DMS79 (cell line): ENCODE measurements at places on chromosomes 13 and 19.

- DNase-seq, result no peak
Observed at GRCh38 chr19:31330761-31331160, 18.5 kb downstream of the TSHZ3 start.

DNA sequence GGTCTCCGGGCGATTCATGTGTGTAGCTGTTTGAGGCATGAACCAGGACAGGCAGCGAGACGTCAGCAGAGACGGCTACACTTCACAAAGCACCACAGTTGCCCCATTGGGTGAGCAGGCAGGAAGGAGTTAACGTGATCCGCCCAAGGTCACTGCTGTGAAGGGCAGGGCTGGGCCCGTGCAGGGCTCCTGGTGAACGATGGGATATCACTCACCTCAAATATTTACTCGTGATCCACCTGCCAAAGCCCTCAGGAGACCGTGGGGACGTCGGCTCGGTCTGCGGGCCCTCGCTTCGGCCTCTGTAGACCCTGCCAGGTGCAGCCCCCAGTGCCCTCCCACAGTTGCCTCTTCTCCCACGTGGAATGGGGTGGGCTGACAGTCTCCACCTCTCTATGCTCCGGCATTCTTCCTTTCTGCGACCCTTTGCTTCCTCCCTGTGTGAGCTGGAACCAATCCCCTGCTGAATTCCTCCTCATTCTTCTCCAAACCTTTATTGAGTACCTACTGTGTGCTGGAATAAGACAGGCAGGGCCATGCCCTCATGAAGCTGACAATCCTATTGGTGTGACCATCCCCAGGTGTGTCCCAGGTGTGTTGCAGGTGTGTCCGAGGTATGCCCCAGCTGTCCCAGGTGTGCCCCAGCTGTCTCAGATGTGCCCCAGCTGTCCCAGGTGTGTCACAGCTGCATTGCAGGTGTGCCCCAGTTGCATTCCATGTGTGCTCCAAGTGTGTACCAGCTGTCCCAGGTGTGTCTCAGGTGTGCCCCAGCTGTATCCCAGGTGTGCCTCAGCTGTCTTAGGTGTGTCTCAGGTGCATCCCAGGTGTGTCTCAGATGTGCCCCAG lies 2.0 kb upstream of the GRK1 start:
- DNase-seq, result no peak

GRCh38 chr13:100306030-100306429 lies 217.1 kb downstream of the PCCA start:
- no peak for DNase-seq

DNA sequence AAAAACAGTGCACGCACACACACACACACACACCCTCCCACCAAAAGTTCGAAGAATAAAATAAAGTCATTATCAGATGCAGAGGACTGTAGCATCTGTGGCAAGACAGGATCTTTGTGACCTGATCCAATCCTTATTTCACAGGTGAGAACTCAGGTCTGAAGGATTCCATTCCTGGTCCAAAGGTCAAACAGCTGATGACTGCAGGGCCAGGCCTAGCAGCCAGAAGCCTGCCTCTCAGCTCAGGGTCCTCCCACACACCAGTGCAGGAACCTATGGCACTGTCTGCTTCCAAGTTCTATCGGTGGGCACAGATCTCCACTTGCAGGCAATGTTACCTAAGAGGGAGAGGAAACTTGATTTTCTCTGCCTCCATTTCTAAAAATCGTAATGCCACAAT lies 57.5 kb downstream of the SERP2 start:
- DNase-seq, result no peak

DNA sequence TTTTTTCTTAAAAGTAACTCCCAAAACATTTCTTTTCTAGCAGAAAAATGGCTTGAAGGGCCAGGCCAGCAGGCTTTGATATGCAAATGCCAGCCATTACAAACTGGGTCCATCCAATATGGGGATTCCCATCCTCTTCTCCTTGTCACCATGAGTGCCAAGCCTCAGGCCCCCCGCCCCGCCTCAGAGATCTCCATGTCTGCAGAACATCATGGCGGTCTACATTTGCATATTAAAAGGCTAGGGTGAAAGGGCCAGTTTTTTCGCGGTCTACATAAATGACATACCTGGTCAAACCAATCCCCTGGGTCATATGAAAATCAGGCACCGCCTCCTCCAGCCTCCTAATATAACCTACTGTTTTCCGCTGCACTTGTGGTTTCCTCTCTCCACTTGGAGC lies 1327.6 kb downstream of the UQCRFS1 start:
- DNase-seq, result no peak

- no peak for DNase-seq
Observed at GRCh38 chr19:536881-537404, 5.4 kb downstream of the CDC34 start.
